ENCODE measurements at places on chromosomes 6 and 20. TPM values are rescaled to one million over a fixed set of nuclear protein-coding genes. Genes with fewer than 3 reads are reported as not detected.

The TMEM74B gene
- 6.1 TPM for total RNA-seq

The SMLR1 gene
- total RNA-seq: not detected

The TXNDC5 gene
- 107 TPM for total RNA-seq

The NKX2-2 gene
- not detected for total RNA-seq

The MPC1 gene
- total RNA-seq: 51.2 TPM

The GSTA2 gene
- not detected for total RNA-seq

The TGM2 gene
- total RNA-seq: 562 TPM

The FAM217B gene
- total RNA-seq: 24.3 TPM

The CD109 gene
- 22.1 TPM for total RNA-seq

The EFCAB8 gene
- total RNA-seq: 0.72 TPM

The GLO1 gene
- 91.4 TPM for total RNA-seq

The BACH2 gene
- total RNA-seq: 4.9 TPM

The ROS1 gene
- total RNA-seq: 163 TPM

The VIP gene
- total RNA-seq: 1.6 TPM

The DOK5 gene
- total RNA-seq: 0.69 TPM

The PCMT1 gene
- total RNA-seq: 69.4 TPM

The DSE gene
- total RNA-seq: 47.6 TPM

The SAMHD1 gene
- 177 TPM for total RNA-seq

GRCh38 chr6:156808287-156808686, 31.1 kb downstream of the ARID1B start:
- no peak overlapping the region for H3K27ac ChIP-seq
- no peak for DNase-seq
- H3K36me3 ChIP-seq: no peaks in the 10 kb centered on the region
- no peaks in the 10 kb centered on the region for H3K27me3 ChIP-seq
- H3K4me1 ChIP-seq: peaks cover 31% of the 10 kb centered on the region

- H3K27me3 ChIP-seq: no peaks in the 10 kb centered on the region
- no peak overlapping the region for H3K27ac ChIP-seq
- no peaks in the 10 kb centered on the region for H3K36me3 ChIP-seq
- peaks cover 16% of the 10 kb centered on the region for H3K4me1 ChIP-seq
These were observed 90.3 kb upstream of the NXT1 start for GRCh38 chr20:23260181-23260840.

GRCh38 chr6:1722801-1723200, 113.1 kb downstream of the FOXC1 start:
- H3K36me3 ChIP-seq: no peaks in the 10 kb centered on the region
- no peaks in the 10 kb centered on the region for H3K4me1 ChIP-seq
- no peak overlapping the region for H3K27ac ChIP-seq

DNA sequence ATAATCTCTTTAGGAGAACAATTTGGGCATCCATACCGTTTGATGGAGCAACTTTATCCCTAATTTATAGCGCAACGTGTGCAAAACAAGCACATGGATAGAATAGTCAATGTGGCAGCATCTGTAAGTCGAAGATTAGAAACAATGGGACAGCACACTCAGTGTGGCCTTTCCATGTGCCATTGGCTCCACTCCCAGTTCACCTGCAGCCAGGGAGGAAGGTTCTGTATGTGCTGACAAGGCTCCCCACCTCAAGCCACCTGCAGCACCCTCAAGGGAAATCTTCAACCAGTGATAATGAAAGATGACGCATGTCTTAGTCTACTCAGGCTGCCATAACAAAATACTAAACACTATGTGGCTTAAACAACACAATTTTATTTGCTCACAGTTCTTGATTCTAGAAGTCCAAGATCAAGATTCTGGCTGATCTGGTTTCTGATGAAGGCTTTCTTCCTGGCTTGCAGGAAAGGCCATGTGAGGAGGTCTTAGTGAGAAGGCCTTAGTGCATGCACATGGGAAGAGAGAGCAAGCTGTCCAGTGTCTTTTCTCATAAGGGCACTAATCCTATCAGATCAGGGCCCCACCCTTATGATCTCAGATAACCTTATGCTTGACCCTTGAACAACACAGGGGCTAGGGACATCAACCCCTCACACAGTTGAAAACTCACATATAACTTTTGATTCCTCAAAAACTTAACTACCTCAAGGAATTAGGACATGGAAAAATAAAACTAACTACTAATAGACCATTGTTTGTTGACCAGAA, 34.9 kb upstream of the SHLD1 start:
- no peaks in the 10 kb centered on the region for H3K4me1 ChIP-seq
- H3K36me3 ChIP-seq: no peaks in the 10 kb centered on the region
- H3K27ac ChIP-seq: no peak overlapping the region
- no peak for DNase-seq
- no peaks in the 10 kb centered on the region for H3K27me3 ChIP-seq

DNA sequence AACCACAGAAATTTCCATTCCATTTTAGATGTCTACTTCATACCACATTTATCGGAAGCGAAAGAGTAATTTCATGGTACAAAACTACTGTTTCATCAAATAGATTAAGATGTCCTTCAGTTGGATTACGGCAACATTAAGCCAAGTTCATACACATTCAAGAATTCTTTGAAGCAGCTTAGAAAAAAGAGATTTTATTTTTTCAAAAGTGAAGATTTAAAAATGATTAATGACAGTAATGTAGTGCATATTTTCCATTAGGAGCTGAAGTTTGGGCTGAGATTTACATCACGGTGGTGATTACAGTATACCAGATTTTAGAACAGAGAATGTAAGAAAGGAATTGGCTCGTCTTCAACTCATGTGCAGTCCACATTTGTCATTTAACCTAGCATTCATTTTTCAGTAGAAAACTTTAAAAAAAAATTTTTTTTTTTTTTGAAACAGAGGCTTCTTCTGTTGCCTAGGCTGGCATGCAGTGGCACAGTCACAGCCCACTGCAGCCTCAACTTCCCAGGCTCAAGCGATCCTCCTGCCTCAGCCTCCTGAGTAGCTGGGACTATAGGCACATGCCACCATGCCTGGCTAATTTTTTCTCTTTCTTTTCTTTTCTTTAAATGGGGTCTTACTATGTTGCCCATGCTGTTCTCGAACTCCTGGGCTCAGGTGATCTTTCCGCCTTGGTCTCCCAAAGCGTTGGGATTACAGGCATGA, 1.9 kb downstream of the SYNJ2 start:
- DNase-seq: no peak
- no peaks in the 10 kb centered on the region for H3K36me3 ChIP-seq

GRCh38 chr6:129871221-129871620, 10.1 kb upstream of the TMEM244 start:
- no peaks in the 10 kb centered on the region for H3K4me1 ChIP-seq
- H3K27ac ChIP-seq: no peak overlapping the region
- H3K36me3 ChIP-seq: no peaks in the 10 kb centered on the region
- no peaks in the 10 kb centered on the region for H3K27me3 ChIP-seq
- no peak for DNase-seq

- no peaks in the 10 kb centered on the region for H3K4me1 ChIP-seq
- H3K27me3 ChIP-seq: no peaks in the 10 kb centered on the region
- no peak overlapping the region for H3K4me3 ChIP-seq
These were observed 157.4 kb downstream of the CFAP61 start for GRCh38 chr20:20209684-20210083.

DNA sequence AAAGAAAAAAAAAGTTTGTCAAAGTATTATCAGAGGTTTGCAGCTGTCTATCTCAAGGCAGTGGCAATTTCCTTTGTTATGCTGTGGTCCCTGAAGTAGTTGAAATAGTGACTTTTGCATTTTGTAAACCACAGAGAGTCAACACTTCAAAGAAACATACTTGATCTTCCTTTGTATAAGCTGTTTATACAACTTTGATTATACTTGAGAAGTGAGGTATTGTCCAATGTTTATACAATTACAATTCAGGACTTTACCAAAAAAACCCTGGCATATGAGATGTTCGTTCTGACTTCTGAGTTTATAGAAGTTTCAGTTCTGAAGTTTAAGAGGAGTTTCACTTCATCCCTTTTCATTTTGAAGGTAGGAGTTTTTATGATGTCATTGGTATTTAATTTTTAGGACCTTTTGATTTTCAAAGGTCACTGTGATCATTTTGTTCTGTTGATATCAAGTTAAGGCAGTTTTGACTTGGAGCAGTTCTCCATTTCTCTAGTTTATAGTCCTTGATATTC, 4.0 kb downstream of the STK4 start:
- peaks cover 35% of the 10 kb centered on the region for H3K4me1 ChIP-seq
- peaks cover 36% of the 10 kb centered on the region for H3K36me3 ChIP-seq
- no peaks in the 10 kb centered on the region for H3K27me3 ChIP-seq
- peak overlapping the region; percentile 25 for H3K27ac ChIP-seq

- peak overlapping the region; percentile 70 for H3K4me3 ChIP-seq
- no peaks in the 10 kb centered on the region for H3K27me3 ChIP-seq
- H3K27ac ChIP-seq: peak overlapping the region; percentile 77
- no peak for DNase-seq
- H3K36me3 ChIP-seq: no peaks in the 10 kb centered on the region
These were observed 2.4 kb upstream of the MICB start for GRCh38 chr6:31495580-31495979.

DNA sequence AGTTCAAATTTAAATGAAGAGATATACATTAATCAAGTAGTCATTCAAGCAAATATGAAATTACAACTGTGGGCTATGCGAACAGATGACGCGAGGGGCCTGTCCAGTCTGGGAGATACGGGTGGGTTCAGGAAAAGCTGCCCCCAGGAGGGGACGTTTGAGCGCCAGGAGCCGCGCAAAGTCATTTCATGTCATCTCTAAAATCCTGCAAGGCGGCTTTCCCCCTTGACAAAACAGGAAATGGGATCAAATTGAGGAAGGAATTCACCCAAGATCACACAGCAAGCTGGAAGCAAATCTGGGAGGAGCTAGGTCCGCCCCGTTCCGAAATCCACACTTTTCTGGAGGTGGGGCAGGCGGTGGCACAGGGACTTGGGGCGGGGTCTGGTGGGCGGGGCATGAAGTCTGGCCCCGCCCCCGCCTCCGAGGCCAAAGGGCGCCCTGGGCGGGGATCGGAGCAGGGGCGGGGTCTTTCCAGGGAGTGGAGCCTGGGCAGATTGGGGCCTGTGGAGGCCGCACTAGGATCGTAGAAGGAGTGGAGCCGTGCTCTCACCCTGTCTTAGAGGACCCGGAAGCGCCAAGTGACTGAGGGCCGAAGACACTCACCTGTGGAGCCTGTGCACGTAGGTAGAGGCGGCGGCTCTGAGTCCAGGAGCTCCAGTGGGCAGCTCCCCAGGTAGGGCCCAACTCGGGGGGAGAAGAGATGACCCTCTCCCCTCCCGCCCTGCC, at the start of gene LPIN3:
Gene LPIN3 (plus strand): TSS at position 495 of the 729 bp plus-strand sequence. CDS start 4,983 bp downstream, outside the sequence.
- DNase-seq: peak; percentile 94
- H3K36me3 ChIP-seq: no peaks in the 10 kb centered on the region
- peak within 1 kb of the TSS; percentile 57 for H3K4me3 ChIP-seq
- peaks cover 10% of the 10 kb centered on the region for H3K4me1 ChIP-seq
- H3K27me3 ChIP-seq: no peaks in the 10 kb centered on the region

GRCh38 chr6:149300563-149300962, 16.9 kb upstream of the TAB2 start:
- H3K4me3 ChIP-seq: no peak overlapping the region
- no peak for DNase-seq
- H3K4me1 ChIP-seq: no peaks in the 10 kb centered on the region
- H3K27me3 ChIP-seq: no peaks in the 10 kb centered on the region

- no peaks in the 10 kb centered on the region for H3K27me3 ChIP-seq
- DNase-seq: no peak
- no peaks in the 10 kb centered on the region for H3K4me1 ChIP-seq
- H3K27ac ChIP-seq: no peak overlapping the region
These were observed 271.5 kb upstream of the KCNQ5 start for GRCh38 chr6:72350296-72350881.

GRCh38 chr20:2690718-2691117, 1.9 kb upstream of the EBF4 start:
- peaks cover 26% of the 10 kb centered on the region for H3K27me3 ChIP-seq
- H3K36me3 ChIP-seq: no peaks in the 10 kb centered on the region

- peak; percentile 75 for DNase-seq
- peak overlapping the region; percentile 53 for H3K27ac ChIP-seq
- no peaks in the 10 kb centered on the region for H3K27me3 ChIP-seq
- H3K4me3 ChIP-seq: no peak overlapping the region
- no peaks in the 10 kb centered on the region for H3K36me3 ChIP-seq
- H3K4me1 ChIP-seq: peaks cover 6% of the 10 kb centered on the region
These were observed 114.5 kb downstream of the RNF144B start for GRCh38 chr6:18501663-18502013.

- no peaks in the 10 kb centered on the region for H3K4me1 ChIP-seq
- peaks cover 39% of the 10 kb centered on the region for H3K27me3 ChIP-seq
- no peak overlapping the region for H3K4me3 ChIP-seq
- DNase-seq: peak; percentile 83
- H3K27ac ChIP-seq: no peak overlapping the region
These were observed 108.3 kb upstream of the PHACTR3 start for GRCh38 chr20:59495894-59496510.

GRCh38 chr6:6857528-6857927, 250.2 kb upstream of the RREB1 start:
- H3K27me3 ChIP-seq: no peaks in the 10 kb centered on the region
- no peak for DNase-seq
- H3K4me1 ChIP-seq: peaks cover 25% of the 10 kb centered on the region
- no peaks in the 10 kb centered on the region for H3K36me3 ChIP-seq

GRCh38 chr6:76565932-76566331, 493.5 kb upstream of the IMPG1 start:
- no peaks in the 10 kb centered on the region for H3K36me3 ChIP-seq
- no peaks in the 10 kb centered on the region for H3K4me1 ChIP-seq
- no peak overlapping the region for H3K27ac ChIP-seq
- H3K4me3 ChIP-seq: no peak overlapping the region
- no peaks in the 10 kb centered on the region for H3K27me3 ChIP-seq

DNA sequence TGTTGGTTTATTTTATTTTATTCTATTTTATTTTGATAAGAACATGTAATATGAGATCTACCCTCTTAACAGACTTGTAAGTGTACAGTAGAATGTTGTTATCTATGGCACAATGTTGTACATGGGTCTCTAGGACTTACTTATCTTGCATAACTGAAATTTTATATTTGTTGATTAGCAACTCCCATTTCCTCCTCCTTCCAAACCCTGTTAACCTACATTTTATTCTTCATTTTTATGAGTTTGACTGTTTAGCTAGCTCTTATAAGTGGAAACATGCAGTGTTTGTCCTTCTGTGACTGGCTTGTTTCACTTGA, 37.9 kb upstream of the BCAS1 start:
- no peak overlapping the region for H3K27ac ChIP-seq
- H3K36me3 ChIP-seq: no peaks in the 10 kb centered on the region
- no peaks in the 10 kb centered on the region for H3K4me1 ChIP-seq
- no peaks in the 10 kb centered on the region for H3K27me3 ChIP-seq
- no peak for DNase-seq
- no peak overlapping the region for H3K4me3 ChIP-seq

GRCh38 chr20:47676219-47676721, 109.0 kb downstream of the SULF2 start:
- no peaks in the 10 kb centered on the region for H3K4me1 ChIP-seq
- H3K27me3 ChIP-seq: no peaks in the 10 kb centered on the region
- DNase-seq: peak; percentile 55
- no peaks in the 10 kb centered on the region for H3K36me3 ChIP-seq
- no peak overlapping the region for H3K4me3 ChIP-seq

GRCh38 chr6:18491308-18492045, 104.3 kb downstream of the RNF144B start:
- H3K27me3 ChIP-seq: no peaks in the 10 kb centered on the region
- H3K4me3 ChIP-seq: no peak overlapping the region
- DNase-seq: no peak
- peaks cover 4% of the 10 kb centered on the region for H3K4me1 ChIP-seq
- no peaks in the 10 kb centered on the region for H3K36me3 ChIP-seq
- H3K27ac ChIP-seq: no peak overlapping the region

Data from upper lobe of right lung (tissue), 1 donor.